Stimulated activated CD4-positive, alpha-beta T cell treated with anti-CD3 and anti-CD28 coated beads, Interleukin-15, amount 100 ng/mL, for 1 hour (primary cell): ENCODE measurements at places on chromosomes 3 and 15.
A peak's percentile ranks its signal among the peaks of the same experiment; 100 is the strongest.

- no peak for DNase-seq
These were observed 55.7 kb downstream of the SLC4A7 start for GRCh38 chr3:27428446-27428845.

DNA sequence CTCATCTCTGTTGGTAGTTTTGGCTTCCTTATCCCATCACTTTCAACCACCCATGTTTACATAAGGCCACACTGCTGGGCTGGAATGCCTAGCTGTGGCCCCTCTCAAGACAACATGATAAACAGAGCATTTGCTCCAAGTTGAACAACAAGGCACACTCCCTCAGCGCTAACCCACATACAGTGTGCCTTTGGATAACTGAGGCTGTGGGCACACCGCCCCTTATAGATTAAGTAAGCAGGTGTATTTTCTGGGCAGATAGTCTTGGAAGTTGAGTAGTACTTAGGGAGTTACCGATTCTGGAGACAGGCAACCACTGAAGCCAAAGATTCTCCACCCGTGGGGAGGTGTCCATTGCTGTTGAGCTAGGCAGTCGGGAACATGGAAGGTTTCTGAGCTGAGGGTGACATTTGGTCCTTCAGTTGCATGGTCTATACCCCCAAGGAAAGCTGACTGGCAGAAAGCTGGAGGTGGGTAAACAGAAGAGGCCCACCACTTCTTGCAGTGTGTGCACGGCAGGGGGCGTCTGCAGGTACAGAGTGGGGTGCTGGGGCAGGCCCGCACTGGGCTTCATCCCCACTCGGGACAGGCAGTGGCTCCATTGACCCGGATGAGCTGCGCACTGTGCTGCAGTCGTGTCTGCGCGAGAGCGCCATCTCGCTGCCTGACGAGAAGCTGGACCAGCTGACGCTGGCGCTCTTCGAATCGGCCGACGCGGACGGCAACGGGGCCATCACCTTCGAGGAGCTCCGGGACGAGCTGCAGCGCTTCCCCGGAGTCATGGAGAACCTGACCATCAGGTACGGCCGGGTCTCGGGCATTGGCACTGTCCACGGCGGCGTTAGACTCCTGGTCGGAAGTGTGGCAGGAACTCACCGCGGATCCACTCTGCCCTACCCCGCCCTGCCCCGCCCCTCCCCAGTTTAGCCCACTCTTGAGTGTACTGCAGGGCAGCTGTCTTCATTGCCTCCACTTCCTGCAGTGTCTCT is 16.8 kb downstream of the NOX5 start:
- DNase-seq = no peak

DNA sequence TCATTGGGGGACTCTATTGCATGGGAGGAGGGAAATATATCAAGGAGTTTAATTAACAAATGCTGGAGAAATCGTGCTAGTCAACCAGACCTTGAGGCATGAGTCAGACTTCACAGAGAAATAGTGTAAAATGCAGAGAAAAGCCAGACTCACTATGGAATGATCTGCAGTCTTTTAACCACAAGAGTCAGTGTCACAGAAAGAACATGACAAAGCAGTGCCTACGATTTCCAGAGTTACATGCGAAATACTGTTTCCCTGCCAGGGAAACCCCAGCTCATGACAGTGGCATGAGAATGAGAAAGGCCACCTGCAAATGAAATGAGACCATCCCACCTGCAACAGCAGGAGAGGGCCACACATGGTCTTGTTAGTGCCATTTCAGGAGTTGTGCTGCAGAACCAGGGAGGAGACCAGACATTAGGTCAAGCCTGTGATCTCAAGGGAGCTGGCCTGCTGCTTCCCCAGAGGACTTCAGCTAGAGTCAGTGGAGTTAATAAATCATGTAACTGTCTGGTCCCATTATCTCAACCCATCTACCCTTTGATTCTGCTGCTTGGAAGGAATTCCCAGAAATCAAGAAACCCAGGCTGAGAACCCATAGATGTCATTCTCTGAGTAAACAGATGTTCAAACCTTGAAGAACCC is 79.0 kb downstream of the ERC2 start:
- DNase-seq = no peak

DNA sequence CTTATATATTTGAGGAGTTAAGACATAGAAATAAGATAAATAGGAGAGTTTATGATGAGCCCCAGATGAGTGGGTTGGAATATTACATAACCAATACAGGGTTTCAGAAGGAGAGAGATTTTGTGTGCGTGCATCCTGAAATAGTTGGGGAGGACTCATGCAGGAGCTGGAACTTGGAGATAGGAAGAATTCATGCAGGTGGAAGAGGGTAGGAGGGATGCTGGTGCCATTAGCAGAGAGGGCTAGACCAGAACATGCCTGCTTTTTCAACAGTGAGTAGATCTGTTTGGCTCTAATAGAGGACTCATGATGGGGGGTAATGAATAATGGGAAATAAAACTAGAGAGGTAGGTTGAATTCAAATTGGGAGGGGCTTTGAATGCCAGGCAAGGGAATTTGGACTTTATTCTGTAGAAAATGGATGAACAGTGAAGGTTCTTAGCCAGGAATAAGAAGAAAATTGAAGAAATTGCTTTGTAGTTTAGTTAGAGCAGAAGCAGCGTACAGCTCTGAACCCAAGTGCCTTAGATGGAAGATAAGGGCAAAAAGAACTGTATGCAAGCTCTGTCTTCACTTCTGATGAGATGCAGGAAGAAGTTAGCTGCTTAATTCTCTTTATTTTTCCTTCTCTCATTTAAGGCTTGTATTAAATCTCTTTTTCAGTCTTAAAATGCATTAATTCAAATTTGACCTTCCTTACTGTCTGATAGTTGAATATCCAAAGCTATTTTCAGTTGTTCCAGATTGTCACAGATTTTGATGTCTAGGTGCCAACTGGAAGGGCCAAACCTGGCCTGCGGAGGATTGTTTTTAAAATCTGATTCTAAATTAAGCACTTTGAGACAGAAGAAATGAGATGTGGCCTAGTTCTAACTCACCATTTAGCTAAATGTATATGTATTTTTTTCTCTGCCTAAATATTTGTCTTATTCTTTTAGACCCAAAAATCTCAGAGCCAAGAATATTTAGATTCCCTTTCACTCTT is 86.3 kb downstream of the PPM1L start:
- DNase-seq = no peak

DNA sequence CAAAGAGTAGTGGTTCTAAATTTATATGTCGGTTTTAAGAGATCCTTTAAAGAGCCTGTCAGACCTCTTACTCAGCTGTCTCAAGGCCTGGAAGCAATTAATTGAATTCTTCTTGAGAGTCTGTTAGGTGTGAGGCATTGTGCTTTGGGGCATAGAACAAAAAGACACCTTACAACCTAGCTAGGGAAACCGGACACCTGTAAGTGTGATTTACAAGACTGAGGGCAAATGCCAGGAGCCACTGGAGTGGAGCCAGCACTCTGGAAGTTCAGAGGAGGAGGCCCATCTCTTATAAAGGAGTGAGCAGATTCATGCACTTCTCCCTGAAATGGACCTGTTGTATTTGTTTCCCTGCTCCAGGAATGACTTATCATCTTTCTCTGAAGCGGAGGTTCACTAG is 97.7 kb upstream of the NUDT16 start:
- DNase-seq = no peak

DNA sequence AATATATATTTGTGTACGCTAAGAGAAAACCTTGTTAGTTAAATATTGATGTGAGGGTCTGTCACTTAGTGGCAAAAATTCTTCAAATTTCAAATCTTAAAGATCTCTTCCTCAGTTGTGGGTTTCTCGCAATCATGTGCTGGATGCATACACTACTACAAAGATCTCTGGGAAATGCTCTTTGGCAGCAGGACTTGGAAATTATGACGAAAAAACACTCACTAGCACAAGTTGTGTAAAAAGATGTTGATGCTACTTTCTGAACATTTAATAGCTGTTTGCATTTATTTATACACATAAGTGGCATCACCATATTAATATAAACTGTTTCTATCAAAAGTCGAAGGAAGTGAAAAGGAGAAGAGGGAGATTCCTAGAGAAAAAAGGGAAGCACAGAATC is 10.8 kb upstream of the NANOGP8 start:
- no peak for DNase-seq

GRCh38 chr3:46705022-46705530 is 3.9 kb downstream of the TMIE start:
- DNase-seq = peak; percentile 27

DNA sequence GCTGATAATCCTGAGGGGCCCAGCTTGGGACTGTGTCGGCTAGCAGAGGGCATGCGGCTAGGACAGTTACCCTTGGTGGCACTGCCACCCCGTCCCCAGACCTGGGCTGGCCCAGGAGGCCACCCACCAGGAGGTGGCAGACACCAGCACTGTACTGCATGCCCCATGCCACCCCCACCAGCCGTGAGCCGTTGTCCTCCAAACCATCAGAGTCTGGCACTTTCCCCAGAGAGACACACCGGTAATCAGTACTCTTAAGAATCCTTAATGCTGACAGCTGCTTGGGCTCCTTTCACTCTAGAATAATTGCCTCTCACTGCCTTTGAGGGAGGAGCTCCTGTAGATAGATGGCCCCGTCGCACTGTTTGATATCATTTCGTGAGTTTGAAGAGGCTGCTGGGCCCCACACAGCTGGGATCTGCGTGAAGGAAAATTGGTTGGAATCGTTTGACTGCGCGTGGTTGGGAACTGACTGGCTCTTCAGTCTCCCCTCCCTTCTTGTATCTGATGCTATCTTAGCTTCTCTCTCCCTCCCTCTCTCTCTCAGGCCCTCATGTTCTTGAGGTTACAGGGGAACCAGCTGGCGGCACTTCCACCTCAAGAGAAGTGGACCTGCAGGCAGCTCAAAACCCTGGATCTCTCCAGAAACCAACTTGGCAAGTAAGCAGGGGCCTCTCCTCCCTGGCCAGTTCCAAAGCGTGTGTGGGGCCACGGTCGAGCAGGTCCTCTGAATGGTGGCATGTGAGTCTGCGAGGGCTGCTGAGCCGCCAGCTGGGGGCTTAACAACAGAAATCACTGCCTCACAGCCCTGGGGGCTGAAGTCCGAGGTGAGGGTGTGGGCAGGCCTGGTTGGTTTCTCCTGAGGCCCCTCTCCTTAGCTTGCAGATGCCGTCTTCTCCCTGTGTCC is 94.9 kb downstream of the LRRK1 start:
- no peak for DNase-seq

GRCh38 chr3:194078045-194078821 is 57.7 kb upstream of the HES1 start:
- no peak for DNase-seq

DNA sequence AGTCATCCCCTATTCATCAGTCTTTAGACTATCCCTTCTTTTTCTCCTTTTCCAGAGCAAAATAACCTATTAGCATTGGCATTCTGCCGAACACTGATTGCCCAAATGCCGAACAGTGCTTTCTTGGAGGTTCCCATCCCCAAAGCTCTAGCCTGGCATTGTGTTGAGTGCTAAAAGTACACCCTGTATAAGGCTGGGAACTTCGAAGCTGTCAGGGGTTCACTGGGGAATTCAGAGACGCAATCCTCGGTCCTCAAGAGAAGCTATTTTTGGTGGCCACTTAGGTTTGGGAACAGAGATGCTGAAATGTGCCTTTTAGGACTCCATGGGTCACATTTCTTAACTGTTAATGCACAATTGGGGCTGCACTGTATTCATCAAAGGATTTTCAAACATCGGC is 8.4 kb downstream of the FRMD5 start:
- DNase-seq = no peak

DNA sequence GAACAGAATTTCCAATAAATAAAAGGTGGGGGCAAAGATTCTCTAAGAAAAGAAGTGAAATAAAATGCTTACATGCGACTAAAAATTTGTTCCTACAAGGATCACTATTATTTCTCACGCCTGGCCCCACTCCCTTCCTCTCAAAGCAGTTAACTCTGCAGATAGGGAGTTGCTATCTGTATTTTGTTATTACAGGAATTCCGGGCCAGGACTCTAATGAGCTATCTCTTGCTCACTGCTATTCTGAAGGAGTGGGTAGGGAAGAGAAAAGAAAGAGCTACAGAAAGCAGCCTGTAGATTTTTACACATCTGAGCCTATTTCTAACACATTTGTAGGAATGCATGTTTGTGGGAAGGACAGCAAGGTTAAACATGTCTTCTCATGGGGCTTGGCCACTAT is 140.4 kb downstream of the PCCB start:
- DNase-seq = no peak

DNA sequence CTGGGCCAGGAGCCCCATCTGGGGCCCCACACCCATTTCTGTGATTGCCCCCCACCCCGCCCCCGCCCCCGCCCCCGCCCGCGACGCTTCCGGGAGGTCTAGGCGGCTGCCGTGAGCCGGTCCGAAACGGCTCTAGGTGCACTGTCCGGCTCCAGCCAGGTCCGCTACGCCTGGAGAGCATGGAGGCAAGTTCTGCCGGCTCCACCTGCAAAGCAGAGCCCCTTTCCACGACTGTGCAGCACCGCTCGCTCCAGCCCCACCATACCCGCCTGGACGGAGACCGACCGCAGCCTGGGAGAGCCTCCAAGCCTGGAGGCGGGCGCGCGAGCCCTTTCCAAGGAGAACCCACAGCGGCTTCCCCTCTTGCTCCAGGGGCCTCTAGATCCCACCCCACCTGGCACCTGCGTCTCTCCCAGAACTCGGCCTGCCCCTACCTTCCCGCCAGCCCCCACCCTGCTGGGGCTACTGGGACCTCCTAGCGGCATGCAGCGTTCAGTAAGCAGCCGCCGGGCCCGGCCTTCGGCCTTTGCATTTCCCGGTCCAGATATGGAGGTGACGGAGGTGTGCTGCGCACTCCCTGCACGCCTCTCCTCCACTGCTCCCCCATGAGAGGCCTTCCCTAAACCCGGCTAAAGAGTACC is 66.2 kb downstream of the KLF13 start:
- no peak for DNase-seq

DNA sequence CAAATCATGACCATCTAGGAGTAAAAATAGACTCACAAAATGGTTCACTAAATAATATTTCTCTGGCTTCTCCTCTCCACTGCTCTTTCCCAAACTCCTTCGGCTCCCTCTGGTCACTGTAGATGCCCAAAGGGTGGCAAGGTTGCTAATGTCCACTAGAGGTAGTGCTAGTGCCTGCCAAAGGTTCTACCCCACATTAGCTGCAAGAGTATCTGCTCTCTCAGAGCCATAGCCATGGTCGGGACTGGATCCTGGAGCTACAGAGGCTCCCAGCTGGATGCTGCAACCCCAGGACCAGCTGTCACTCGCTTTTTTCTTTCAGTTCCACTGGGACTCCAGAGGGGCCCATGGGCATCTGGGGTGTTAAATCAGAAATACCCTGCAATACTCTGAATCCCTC is 8.5 kb downstream of the HTR3D start:
- DNase-seq = no peak
